Activated T-helper 2 cell treated with anti-CD3 and anti-CD28 coated beads, Interferon-gamma antibody, Interleukin-2, Interleukin-4, amounts not matched to agents 10 μg/mL and 5 μg/mL and 100 μg/mL, durations not matched to agents 14 hours and 24 hours and 36 hours (primary cell): ENCODE measurements at places on chromosomes 16 and 17.

DNA sequence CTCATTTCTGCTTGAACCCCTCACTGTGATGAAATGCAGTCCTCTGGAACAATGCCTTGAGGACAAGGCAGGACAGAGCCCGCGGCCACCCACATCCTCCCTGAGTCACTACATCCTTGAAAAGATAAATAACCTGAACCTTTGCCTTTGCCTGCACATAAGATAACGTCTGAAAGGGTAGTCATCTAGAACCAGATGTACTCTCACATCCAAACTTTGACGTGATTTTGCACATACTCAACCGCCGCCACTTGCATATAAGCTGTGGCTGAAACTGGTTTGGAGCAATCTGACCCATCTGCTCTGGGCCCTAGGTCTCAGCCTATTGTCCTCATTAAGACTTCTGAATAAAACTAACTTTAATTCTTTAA, 252.1 kb downstream of the PHKB start:
- peak overlapping the region; percentile 24 for H3K27ac ChIP-seq
- H3K4me3 ChIP-seq = no peak overlapping the region
- DNase-seq = peak; percentile 37
- peaks cover 30% of the 10 kb centered on the region for H3K4me1 ChIP-seq

GRCh38 chr17:79155701-79156100, 81.1 kb downstream of the ENGASE start:
- no peaks in the 10 kb centered on the region for H3K27me3 ChIP-seq
- no peak for DNase-seq
- no peaks in the 10 kb centered on the region for H3K36me3 ChIP-seq
- H3K27ac ChIP-seq = no peak overlapping the region
- H3K4me1 ChIP-seq = no peaks in the 10 kb centered on the region
- no peak overlapping the region for H3K4me3 ChIP-seq

DNA sequence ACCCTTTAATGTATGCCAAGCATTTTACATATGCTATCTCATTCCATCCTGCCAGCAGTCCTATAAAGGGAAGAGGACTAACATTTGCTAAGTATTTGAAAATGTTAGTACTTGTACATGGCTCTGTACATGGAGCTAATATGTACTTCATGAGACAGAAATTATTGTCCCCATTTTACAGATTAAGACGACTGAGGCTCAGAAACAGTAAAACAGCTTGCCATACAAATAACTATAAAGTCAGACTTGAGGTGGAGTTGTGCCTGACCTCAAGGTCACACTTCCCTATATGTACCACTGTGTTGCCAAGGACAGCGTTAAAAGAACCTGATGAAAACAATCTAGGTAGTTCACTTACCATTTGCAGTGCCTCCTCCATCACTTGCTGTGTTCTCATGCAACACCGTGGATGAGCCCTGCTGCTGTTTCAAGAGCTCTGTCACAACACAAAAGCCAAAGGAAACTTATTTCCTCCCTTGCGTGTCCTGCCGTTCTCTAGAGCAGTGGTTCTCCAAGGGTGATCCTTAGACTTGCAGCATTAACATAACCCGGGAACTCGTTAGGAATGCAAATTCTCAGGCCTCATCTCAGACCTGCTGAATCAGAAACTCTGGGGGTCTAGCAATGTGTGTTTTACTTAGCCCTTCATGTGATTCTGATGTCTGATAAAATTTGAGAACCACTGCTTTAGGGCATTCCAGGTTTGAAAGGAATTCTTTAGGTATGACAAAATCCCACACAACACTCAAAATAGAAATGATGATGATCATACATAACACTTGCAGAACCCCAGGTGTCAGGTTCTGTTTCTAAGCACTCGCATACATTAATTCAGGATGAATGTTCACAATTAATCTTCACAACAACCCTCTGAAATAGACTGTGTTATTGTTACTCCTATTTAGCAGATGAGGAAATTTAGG, 51.2 kb upstream of the MTMR4 start:
- peaks cover 20% of the 10 kb centered on the region for H3K27me3 ChIP-seq
- no peak overlapping the region for H3K4me3 ChIP-seq
- H3K4me1 ChIP-seq = peaks cover 3% of the 10 kb centered on the region
- H3K36me3 ChIP-seq = no peaks in the 10 kb centered on the region
- DNase-seq = no peak
- no peak overlapping the region for H3K27ac ChIP-seq

GRCh38 chr16:67936124-67936879, at the start of gene PSMB10:
TSS of gene PSMB10 (minus strand) at chr16:67936850. CDS start at chr16:67936749, 101 bp downstream.
- peak within 1 kb of the TSS; percentile 100 for H3K4me3 ChIP-seq
- peak within 1 kb of the TSS; percentile 90 for H3K27ac ChIP-seq
- DNase-seq = no peak

GRCh38 chr16:12535535-12536411, 267.9 kb downstream of the CPPED1 start:
- peaks cover 16% of the 10 kb centered on the region for H3K36me3 ChIP-seq
- peak overlapping the region; percentile 93 for H3K27ac ChIP-seq
- DNase-seq = peak; percentile 60
- H3K4me3 ChIP-seq = peak overlapping the region; percentile 42
- H3K27me3 ChIP-seq = no peaks in the 10 kb centered on the region
- peaks cover 87% of the 10 kb centered on the region for H3K4me1 ChIP-seq

DNA sequence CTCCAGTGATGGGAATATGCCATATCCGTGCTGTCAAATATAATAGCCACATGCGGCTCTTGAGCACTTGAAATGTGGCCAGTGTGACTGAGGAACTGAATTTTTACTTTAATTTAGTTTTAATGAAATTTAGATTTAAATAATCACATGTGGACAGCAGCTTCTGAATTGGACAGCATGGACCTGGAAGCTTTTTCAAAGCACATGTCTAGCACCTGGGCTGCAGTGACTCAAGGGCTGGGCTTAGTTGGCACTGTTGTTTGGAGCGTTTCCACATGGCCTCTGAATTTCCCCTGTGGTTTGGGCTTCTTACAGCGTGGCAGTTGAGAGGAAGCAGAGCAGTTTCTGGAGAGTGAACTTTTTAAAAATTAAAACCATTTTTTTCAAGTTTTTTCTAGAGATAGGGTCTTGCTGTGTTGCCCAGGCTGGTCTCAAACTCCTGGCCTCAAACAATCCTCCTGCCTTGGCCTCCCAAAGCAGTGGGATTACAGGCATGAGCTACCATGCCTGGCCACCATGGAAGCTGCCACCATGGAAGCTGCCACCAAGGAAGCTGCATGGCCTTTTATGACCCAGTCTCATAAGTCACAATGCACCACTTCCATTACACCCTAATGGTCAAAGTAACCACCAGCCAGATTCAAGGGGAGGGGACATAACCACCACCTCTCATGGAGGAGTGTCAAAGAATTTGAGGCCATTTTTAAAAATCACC, 6.7 kb upstream of the TOB1 start:
- DNase-seq = no peak
- H3K4me1 ChIP-seq = peaks cover 29% of the 10 kb centered on the region
- no peak overlapping the region for H3K4me3 ChIP-seq
- no peak overlapping the region for H3K27ac ChIP-seq
- no peaks in the 10 kb centered on the region for H3K36me3 ChIP-seq
